ENCODE measurements at places on chromosomes 2 and 18.

DNA sequence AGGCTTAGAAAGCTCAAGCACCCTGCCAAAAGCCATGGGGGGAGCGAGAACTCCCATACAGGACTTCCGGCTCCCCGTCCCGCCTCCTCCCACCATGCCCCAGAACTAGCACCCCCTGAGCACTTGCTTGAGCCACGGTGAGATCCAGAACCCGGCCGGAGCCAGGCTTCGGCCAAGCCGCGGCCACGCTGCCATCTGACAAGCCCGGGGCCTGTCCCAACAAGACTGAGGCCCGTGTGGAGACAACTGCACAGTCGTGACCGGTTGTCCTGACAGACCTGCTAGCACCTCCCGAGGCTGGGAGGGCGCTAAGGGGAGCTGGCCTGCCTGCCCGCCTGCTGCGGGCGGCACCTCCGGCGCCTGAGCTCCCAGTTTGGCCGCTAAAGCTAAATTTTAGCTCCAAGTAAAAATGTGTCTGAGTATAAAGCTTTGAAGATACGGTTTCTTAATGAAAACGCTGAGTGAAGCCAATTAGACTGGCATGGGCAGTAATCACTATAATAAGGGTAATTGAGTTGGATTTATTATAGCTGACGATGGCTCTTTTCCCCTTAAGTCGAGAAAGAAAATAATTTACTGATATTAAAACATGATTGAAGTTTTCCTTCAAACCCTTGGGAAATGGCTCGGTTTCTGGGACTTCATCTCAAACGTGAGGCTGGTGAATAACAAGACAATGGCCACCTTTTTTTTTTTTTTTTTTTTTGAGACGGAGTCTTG lies 78.3 kb upstream of the ODC1 start:
- no peak for DNase-seq

DNA sequence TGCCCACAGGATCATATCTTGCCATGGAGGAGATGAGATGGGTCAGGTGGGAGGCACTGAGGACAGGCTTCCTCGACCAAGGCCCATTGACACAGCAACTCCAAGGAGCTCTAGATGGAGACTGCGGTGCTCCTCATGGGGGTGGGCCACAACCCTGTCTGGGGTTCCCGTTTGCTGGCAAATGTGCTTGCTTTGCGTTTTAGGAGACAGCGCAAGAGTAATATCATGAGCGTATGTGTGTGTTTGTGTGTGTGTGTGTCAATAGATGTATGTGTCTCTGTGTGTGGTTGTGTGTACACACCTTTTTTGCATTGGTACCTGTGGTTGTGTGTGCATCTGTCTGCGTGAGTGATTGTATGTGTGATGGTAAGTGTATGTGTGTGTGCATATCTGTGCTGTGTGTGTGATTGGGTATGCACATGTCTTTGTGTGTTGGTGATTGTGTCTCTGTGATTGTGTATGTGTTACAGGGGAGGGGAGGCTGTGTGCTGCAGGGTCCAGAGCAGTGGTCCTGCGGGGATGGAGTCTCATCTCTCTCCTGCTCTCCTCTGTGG lies 4.4 kb downstream of the FBLN7 start:
- DNase-seq = no peak

- DNase-seq = peak; percentile 24
Observed at GRCh38 chr2:111162718-111163331, 42.1 kb downstream of the BCL2L11 start.

- DNase-seq = no peak
Observed at GRCh38 chr18:34978533-34978893, 62.7 kb upstream of the MAPRE2 start.

GRCh38 chr2:61431345-61431744 lies 39.5 kb downstream of the USP34 start:
- no peak for DNase-seq

- DNase-seq = no peak
Observed at GRCh38 chr2:180604077-180604476, 376.3 kb upstream of the UBE2E3 start.

- DNase-seq = no peak
Observed at GRCh38 chr2:226514895-226515294, 284.7 kb downstream of the IRS1 start.
